ENCODE measurements at places on chromosomes 7 and 10. TPM values are rescaled to one million over a fixed set of nuclear protein-coding genes. Genes with fewer than 3 reads are reported as not detected.

The IFIT1B gene
- 0.06 TPM for total RNA-seq

The BUD31 gene
- total RNA-seq: 167 TPM

The VSTM4 gene
- total RNA-seq: 5.2 TPM

The TMEM225B gene
- 0.62 TPM for total RNA-seq

The CALCR gene
- total RNA-seq: not detected

The TSC22D4 gene
- 22.2 TPM for total RNA-seq

The GAD2 gene
- not detected for total RNA-seq

The NAT16 gene
- total RNA-seq: not detected

The OGDHL gene
- 0.26 TPM for total RNA-seq

The SEM1 gene
- total RNA-seq: 269 TPM

The SPAG6 gene
- total RNA-seq: not detected

The HKDC1 gene
- 1.7 TPM for total RNA-seq

The LRRC18 gene
- not detected for total RNA-seq

The GBX1 gene
- total RNA-seq: not detected

The SFXN2 gene
- 3.6 TPM for total RNA-seq

The CCL24 gene
- total RNA-seq: not detected
